ENCODE measurements at places on chromosomes 13 and 19.

GRCh38 chr13:97111756-97112155 lies 110.4 kb upstream of the MBNL2 start:
- DNase-seq: no peak

DNA sequence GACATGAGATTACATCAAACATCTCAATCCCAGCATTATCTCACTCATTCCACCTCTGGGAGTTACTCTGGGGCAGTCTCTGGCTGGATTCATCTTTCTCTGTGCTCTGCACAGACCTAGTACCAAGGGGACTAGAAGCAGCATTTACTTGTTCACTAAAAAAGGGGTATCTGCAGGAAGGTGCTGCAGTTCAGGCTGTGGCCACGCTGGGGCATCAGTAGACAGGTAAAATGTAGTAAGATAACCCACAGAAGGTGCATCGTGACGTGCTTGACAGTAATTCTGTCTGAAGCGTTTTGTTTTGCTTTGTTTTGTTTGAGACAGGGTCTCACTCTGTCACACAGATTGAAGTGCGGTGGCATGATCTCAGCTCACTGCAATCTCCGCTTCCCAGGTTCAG lies 29.3 kb downstream of the ZNF564 start:
- no peak for DNase-seq

DNA sequence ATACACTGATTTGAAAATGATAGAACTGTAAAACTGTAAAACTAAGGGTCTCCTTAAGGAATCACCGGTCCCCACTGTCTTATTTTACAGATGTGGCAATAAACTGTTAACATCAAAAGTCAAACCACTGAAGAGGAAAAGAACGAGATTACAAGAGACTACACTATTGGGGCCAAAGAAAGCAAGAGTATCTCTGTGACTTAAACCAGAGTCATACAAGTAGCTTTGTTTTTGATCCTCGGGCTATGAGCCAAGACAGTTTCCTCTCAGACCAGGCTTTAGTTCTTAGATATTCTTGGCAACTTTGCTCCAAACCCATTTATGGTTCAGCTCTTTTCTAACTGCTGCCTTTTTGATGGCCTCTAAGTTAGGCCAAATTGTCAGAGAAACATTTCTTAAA lies 113.8 kb downstream of the TBC1D4 start:
- DNase-seq: no peak

GRCh38 chr13:110126391-110126961 lies 180.5 kb downstream of the COL4A1 start:
- DNase-seq: peak; percentile 42

- no peak for DNase-seq
Measured at GRCh38 chr13:84741253-84741652, 859.0 kb upstream of the SLITRK1 start.

GRCh38 chr13:20721454-20722357 lies 18.2 kb downstream of the IL17D start:
- no peak for DNase-seq

DNA sequence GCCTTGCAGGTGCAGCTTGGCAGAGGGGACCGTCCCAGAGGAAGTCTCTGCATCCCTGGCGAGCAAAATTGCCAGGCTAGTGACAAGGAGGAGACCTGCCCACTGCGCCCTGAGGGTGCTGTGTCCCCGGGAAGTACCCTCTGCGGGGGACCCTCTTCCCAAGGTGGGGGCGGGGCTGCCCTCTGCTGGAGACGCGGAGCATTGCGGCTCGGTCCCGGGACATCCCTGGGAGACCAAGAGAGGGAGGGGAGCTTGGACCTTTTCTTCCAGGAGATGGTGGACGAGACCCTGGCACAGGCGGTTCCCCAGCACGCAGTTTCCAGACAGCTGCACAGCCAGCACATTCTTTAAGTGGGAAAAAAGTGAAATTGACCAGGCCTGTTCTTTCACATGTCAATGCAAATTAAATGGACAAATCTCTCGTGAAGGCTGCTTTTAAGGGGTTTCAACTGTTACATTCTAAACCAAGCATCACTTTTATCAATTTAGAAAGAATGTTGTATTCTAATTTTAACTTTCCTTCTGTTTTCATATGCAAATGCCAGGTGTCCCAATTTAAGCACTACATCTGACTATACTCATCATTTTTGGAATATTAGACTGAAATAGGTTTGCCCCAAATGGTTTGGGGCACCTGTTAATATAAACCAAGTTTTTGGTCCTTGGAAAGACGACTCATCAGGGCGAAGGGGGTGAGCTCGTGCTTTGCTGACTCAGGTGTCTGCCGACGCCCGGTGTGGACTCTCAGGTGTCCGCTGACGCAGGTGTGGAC lies 60.7 kb downstream of the MCF2L start:
- peak; percentile 25 for DNase-seq

All from T47D (cell line).